ENCODE measurements at places on chromosomes 2 and 18. TPM values are rescaled to one million over a fixed set of nuclear protein-coding genes. Genes with fewer than 3 reads are reported as not detected.

The NOTO gene
- total RNA-seq: not detected

The NGEF gene
- total RNA-seq: 15.5 TPM

The CYRIA gene
- 0.30 TPM for total RNA-seq

The LIPG gene
- total RNA-seq: 0.34 TPM

The TFCP2L1 gene
- 23.9 TPM for total RNA-seq

The MOGAT1 gene
- total RNA-seq: not detected

The OTOS gene
- not detected for total RNA-seq

The IL18R1 gene
- 1.0 TPM for total RNA-seq

The NYAP2 gene
- not detected for total RNA-seq

The MDH1B gene
- total RNA-seq: 1.6 TPM

The COL3A1 gene
- 0.20 TPM for total RNA-seq

The SNORC gene
- 2.4 TPM for total RNA-seq

Measured in A549 treated with Hydrocortisone at 1 μM for 4 hours (cell line).